ENCODE measurements at places on chromosomes 16 and 17. TPM values are rescaled to one million over a fixed set of nuclear protein-coding genes. Genes with fewer than 3 reads are reported as not detected.

Gene MRTFB
- 10.0 TPM for total RNA-seq

Gene ESRP2
- total RNA-seq: under 0.01 TPM

Gene GAST
- total RNA-seq: not detected

Gene HOXB7
- total RNA-seq: 1.7 TPM

Gene MPP3
- 8.7 TPM for total RNA-seq

Gene SP2
- total RNA-seq: 2.2 TPM

Gene PRM1
- not detected for total RNA-seq

Gene RAB11FIP4
- total RNA-seq: under 0.01 TPM

Gene NLRC3
- total RNA-seq: not detected

Gene CLEC18A
- total RNA-seq: 0.32 TPM

Gene KRT20
- not detected for total RNA-seq

Gene PDPR
- 31.1 TPM for total RNA-seq

Gene P3H4
- 92.4 TPM for total RNA-seq

Gene IL17C
- not detected for total RNA-seq

Gene ORMDL3
- total RNA-seq: 51.5 TPM

Gene IRX3
- total RNA-seq: 0.86 TPM

Gene SLC7A5
- total RNA-seq: 56.4 TPM

Gene HLF
- not detected for total RNA-seq

Gene WNT9B
- total RNA-seq: under 0.01 TPM

Gene ADAD2
- total RNA-seq: not detected

Gene CCL16
- not detected for total RNA-seq
